ENCODE measurements at places on chromosomes 2 and 18. TPM values are rescaled to one million over a fixed set of nuclear protein-coding genes. Genes with fewer than 3 reads are reported as not detected.

The PPP1R1C gene
- total RNA-seq = 0.52 TPM

The CYBRD1 gene
- total RNA-seq = 84.5 TPM

The SF3B6 gene
- total RNA-seq = 81.9 TPM

GRCh38 chr2:57549642-57550102, 496.9 kb upstream of the VRK2 start:
- no peaks in the 10 kb centered on the region for H3K36me3 ChIP-seq
- peaks cover 28% of the 10 kb centered on the region for H3K27me3 ChIP-seq
- H3K4me3 ChIP-seq = no peak overlapping the region
- H3K27ac ChIP-seq = no peak overlapping the region
- H3K4me1 ChIP-seq = peaks cover 3% of the 10 kb centered on the region
- no peak for DNase-seq

DNA sequence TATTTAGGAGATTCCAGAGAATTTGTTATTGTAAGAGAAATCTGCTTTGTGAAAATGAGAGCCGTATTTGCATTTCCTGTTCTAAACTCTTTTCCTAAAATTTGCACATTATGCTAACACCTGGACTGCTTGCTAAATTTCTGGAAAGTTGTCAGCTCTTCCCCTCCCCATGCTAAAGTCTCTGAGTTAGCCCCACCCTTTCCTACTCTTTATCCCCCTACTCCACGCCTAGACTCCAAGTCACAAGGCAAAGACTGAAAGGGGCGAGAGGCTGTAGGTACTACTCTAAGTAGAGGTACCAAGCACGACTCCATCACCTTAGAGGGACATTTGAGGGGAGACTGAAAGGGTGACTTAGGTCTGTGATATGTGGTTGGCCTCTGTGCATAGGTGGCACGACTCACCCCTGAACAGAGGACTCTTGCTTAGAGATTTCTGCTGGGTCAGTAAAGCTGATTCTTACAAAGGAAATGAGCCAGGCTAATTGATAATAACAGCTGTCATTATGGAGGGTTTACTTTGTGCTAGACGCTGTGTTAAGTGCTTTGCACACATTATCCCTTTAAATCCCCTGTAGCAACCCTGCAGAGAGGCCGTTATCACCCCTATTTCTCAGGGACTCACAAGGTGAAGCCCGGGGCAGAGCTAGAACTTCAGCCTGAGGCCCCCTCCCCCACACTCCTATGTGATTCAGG, 373.5 kb downstream of the EN1 start:
- H3K27me3 ChIP-seq = peaks cover 28% of the 10 kb centered on the region
- no peaks in the 10 kb centered on the region for H3K4me1 ChIP-seq
- no peak overlapping the region for H3K27ac ChIP-seq

DNA sequence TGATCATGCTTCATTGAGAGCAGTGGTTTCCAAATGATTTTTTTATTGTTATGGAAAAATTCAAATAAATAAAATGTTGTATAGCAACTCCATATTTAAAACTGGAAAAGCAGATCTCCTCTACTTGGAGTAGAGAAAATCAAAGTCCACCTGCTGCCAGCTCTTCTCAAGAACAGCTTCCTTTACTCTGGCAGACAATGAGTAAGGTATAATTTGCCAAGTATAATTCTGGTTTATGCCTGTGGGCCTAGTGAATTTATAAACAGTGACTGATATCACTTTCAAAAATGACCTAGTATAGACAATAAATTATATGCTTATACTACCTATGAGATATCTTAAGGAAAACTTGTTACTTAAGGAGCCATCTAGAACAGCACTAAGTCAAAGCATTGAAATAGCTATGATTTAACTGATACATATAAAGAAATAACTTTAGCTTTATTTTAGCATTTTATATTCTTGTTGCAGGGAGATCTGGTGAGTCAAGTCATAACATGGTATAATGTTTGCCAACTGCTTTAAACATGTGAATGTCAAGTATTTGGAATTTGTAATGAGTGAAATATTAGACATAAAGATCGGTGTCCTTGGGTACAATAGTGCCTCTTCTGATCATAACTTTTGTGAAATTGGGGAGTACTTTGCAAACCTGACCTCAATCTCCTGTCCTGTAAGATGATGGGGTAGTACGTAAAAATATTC, 1389.1 kb upstream of the PIK3C3 start:
- H3K27ac ChIP-seq = no peak overlapping the region
- H3K27me3 ChIP-seq = no peaks in the 10 kb centered on the region
- no peaks in the 10 kb centered on the region for H3K4me1 ChIP-seq
- H3K4me3 ChIP-seq = no peak overlapping the region
- no peaks in the 10 kb centered on the region for H3K36me3 ChIP-seq

DNA sequence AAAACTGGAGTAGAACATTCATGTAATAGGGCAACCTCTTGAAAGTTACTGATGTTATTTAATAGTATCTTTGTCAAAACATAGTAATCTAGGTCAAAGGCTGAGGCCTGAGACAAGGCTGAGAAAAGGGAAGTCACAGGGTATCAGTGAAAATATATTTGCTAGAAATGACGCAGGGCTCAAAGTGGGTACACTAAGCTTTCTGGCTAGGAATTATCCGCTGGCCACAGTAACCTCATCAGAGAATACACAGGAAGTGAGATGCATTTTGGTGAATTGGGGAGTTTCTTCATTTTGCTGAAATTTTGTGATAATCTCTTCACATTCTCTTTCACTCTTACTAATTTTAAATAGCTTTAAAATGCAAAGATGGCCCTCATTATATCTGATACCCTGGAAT, 206.8 kb downstream of the OTX1 start:
- no peak overlapping the region for H3K4me3 ChIP-seq
- no peaks in the 10 kb centered on the region for H3K27me3 ChIP-seq
- no peak overlapping the region for H3K27ac ChIP-seq
- H3K4me1 ChIP-seq = no peaks in the 10 kb centered on the region
- no peaks in the 10 kb centered on the region for H3K36me3 ChIP-seq

DNA sequence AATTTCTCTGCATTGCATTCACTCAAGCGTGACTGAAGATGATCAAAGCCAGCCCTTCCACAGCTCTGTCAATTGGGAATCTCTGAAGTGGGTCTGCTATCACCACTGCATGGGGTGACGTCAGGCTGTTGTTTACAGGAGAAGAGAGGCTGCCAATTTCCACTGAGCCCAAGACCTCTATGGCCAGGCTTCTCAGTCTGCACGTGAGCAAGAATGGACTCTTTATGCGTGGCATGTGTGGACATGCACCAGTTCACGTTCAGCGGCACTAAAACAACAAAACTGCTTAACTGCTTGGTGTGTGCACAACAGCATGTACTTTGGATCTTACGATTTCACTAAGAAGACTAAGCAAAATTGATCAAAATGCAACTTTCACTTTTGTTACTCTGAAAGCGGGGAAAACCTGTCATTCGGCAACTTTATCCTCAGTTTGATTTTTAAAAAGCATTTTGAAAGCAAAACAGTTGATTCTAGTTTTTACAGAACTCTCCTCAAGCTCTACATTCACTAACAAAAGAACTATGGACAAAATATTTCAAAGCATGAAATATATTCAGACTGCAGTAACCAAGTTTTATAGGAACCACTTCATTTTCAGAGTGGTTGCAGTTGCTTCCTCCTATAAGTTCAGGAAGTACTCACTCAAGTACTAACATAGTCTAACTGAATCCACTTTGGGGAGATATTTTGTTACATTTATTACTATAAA, 77.0 kb upstream of the SERTAD2 start:
- H3K4me1 ChIP-seq = peaks cover 23% of the 10 kb centered on the region
- H3K36me3 ChIP-seq = peaks cover 2% of the 10 kb centered on the region
- DNase-seq = no peak
- peak overlapping the region; percentile 72 for H3K27ac ChIP-seq

- H3K36me3 ChIP-seq = no peaks in the 10 kb centered on the region
- no peaks in the 10 kb centered on the region for H3K27me3 ChIP-seq
- H3K4me1 ChIP-seq = no peaks in the 10 kb centered on the region
- H3K4me3 ChIP-seq = no peak overlapping the region
- DNase-seq = no peak
Measured at GRCh38 chr2:22634167-22634566, 750.8 kb upstream of the KLHL29 start.
